ENCODE measurements at places on chromosomes 13 and 19.

DNA sequence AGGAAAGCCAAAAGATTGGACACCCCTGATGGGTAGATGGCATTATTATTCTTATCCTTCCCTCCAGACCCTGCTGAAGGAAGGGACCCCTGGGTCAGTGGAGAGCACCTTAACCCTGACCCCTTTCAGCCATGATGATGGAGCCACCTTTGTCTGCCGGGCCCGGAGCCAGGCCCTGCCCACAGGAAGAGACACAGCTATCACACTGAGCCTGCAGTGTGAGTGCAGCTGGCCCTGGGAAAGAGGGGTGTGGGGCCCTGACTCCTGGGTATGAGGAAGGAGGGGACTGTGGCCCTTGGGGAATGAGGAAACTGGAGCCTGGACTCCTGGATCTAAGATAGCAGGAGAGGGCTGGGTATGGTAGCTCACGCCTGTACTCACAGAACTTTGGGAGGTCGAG is 2.7 kb downstream of the KIRREL2 start:
- no peak for DNase-seq

GRCh38 chr13:98706446-98707110 is 45.9 kb downstream of the SLC15A1 start:
- no peak for DNase-seq

DNA sequence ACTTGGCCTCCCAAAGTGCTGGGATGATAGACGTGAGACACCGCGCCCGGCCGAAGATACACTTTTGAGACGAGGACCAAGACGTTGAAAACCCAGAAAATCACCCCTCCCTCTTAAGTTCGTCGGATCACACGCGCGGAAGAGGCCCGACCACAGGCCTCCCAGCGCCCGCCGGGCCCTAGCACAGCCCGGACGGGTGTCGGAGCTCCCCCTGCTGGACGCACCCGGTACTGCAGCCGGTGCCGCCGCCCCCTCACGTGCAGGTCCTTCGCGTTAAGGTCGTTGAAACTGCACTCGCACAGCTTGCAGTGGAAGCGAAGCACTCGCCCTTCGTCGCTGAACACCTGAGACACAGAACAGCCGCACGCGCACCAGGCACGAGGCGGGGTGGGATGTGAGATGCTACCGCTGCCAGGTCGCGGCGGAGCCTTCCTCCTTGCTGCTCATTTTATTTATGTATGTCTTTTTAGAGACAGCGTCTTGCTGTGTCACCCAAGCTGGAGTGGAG is 35.7 kb upstream of the MATK start:
- DNase-seq, result peak; percentile 73

DNA sequence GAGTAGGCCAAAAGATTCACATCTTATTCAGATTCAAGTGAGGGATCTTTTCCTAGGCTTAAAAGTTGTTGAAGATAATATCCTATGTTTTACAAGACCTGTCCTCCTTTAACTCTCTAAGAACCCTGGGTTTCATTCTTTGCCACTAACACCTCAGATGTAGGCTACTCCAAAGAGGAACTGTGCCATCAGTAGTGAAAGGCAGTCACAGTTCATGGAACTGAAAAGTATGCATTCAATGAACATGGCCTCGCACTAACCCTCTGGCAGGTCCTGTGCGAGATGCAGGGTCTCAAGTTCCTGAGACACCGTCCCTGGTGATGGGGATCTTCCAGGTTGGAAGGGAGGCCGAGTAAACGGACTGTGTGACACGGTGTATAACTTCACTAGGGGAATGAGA is 4.3 kb downstream of the LGALS14 start:
- no peak for DNase-seq

- DNase-seq, result no peak
Observed at GRCh38 chr13:49806126-49806536, 13.6 kb upstream of the KPNA3 start.

GRCh38 chr19:10193790-10194499 is 808 bp downstream of the DNMT1 start:
- no peak for DNase-seq

GRCh38 chr19:11486661-11487503 is 6.0 kb upstream of the ELAVL3 start:
- DNase-seq, result no peak

DNA sequence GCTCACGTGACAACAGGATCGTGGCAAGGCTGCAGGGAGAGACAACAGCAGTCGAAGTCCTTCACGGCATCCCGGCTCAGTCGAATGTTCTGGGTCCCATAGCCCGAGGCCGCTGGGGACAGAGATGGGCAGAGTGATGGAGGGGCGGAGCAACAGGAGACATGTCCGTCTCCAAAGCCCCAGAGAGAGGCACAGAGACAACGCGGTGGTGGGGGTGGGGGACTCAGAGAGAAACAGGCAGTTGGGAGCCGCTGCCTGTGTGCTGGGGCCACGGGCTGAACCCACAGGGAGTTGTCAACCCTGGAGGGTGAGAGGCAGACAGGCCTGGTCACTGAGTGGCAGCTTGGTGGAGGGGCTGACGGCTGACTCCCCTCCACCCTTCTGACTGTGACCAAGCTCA is 20.4 kb downstream of the NOSIP start:
- DNase-seq, result no peak

DNA sequence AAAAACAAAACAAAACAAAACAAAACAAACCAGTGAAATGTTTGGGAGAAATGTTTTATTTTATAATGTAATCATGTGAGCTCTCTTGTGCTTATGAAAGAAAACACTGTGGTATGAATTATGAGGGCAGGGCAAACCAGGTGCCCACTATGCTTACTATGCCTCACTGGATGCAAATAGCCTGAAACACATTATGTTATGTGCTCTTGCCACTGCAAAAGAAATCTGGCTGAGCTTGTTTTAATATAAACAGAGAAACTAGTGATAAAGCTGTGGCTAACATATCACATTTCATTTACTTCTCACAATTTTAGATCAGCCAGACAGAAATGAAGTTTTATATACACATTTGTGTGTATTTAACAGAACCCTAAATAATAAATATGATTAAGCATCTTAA is 8.7 kb upstream of the NBEA start:
- no peak for DNase-seq

- no peak for DNase-seq
Observed at GRCh38 chr19:33564836-33565338, 43.3 kb upstream of the PEPD start.

- peak; percentile 78 for DNase-seq
Observed at GRCh38 chr13:79541426-79542049, 60.6 kb downstream of the NDFIP2 start.

- no peak for DNase-seq
Observed at GRCh38 chr13:79519255-79519654, 38.3 kb downstream of the NDFIP2 start.

DNA sequence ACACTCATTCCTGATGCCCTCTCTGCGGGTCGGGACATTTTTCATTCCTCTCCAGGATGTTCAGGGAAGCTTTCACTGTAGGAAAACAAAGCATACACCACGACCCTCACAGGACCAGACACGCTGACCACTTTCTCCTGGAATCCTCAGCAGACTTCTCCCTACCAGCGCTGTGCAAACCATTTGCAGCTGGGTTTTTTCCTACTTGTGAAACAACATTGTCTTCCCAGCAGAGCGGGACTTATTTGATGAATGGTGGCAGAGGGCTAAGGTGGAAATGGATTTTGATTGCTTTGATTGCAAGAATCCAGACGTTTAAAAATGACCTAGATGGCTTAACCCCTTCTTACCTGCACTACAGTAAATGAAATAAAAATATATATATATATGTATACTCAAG is 265.9 kb downstream of the TBC1D4 start:
- no peak for DNase-seq

DNA sequence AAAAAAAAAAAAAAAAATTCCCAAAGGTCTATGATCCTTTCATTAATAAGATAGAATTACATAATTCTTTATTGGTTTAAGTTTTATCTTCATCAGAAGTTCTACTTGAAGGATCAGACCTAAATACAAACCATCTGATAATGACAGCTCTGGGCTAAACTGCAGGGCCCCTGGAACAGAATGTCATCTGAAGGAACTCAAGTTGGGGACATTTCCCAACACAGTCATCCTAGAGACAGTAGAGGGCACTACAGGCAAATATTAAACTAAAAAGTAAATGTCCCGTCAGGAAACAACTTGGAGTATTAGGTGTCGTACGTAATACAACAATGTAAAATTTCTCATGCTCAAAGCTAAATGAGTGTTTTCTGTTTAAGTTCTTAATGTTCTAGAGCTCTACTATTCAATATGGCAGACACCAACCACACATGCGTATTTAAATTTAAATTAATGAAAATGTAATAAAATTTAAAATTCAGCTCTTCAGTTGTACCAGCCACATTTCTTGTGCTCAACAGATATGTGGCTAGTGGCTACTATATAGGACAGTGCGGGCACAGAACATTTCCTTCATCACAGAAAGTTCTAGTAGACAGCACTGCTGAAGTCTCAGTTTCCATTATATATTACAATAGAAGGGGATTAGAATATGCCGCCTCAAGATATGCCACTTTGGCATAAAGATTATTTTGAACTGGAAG is 21.8 kb upstream of the NAXD start:
- DNase-seq, result peak; percentile 86

GRCh38 chr19:7874897-7875273 is 695 bp upstream of the PRR36 start:
- DNase-seq, result no peak

GRCh38 chr13:80524447-80525215 is 183.7 kb upstream of the SPRY2 start:
- DNase-seq, result no peak

GRCh38 chr19:33225458-33225926 is at the start of gene SLC7A10:
Gene SLC7A10 (minus strand): TSS chr19:33225850. CDS start chr19:33225703, 147 bp downstream.
- no peak for DNase-seq

- DNase-seq, result no peak
Observed at GRCh38 chr13:28628241-28628640, 30.7 kb upstream of the POMP start.

- DNase-seq, result peak; percentile 73
Observed at GRCh38 chr13:62997696-62998095, 1582.0 kb upstream of the PCDH20 start.

DNA sequence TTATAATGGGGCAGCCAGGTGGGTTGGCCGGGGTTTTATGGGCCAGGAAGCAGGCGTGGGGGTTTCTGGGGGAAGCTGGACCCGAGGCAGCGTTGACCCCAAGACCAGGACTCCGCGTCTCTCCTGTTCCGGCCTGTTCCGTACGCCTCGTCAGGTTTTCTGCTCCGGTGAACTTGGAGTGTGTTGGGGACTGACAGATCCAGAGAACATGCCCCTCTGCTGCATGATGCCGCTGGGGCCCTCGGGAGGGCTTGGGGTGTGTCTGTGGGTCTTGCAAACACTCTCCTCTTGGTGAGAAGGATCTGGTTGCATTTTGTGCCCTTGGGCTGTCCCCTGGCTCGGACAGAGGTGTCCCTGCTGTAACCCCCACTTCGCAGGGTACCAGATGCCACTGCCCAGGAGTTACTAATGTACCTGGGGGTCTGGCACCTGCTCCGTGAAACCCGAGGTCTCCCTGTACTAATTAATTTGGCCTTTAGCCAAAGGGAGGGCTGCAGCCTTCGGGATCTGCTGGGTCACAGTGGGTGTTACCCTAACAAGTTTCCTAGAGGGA is 15.6 kb downstream of the KDM4B start:
- DNase-seq, result no peak

DNA sequence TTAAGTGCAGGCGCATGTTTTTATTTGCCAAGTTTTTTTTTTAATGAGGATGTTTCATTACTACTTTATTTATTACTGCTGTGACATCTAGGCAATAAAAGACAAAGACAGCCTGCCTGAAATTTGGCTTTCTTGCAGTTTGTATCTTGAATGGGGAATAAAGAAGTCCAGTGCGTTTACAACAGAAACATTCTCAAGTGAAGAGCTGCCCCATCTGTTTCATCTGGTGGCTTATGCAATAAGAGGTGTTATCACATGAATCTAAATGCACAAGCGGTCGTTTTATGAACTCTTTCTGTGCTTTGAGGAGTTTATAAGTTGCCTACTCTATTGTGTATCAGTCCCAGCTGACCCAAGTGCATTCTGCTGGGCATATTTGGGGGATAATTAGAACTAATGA is 12.6 kb upstream of the MAB21L1 start:
- DNase-seq, result no peak
